ENCODE measurements at places on chromosomes 6 and 20.

- DNase-seq, result no peak
Observed at GRCh38 chr6:108959972-108960582, 111.9 kb downstream of the ARMC2 start.

DNA sequence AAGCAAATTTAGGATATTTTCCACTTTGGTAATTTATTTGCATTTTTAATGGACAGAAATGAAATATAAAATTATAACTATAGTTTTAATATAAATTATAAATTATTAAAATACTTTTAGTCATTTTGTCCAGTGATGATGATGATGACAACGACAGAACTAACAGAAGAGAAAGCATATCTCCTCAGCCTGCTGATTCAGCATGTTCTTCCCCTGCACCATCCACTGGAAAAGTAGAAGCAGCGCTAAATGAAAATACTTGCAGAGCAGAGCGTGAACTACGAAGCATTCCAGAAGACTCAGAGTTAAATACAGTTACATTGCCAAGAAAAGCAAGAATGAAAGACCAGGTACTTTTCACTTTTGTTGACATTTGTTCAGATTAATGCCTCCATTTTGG lies 64.9 kb downstream of the SENP6 start:
- no peak for DNase-seq

GRCh38 chr6:75673884-75674283 lies 72.2 kb downstream of the SENP6 start:
- DNase-seq, result no peak

- peak; percentile 79 for DNase-seq
Observed at GRCh38 chr6:67916399-67916798, 718.7 kb upstream of the ADGRB3 start.

DNA sequence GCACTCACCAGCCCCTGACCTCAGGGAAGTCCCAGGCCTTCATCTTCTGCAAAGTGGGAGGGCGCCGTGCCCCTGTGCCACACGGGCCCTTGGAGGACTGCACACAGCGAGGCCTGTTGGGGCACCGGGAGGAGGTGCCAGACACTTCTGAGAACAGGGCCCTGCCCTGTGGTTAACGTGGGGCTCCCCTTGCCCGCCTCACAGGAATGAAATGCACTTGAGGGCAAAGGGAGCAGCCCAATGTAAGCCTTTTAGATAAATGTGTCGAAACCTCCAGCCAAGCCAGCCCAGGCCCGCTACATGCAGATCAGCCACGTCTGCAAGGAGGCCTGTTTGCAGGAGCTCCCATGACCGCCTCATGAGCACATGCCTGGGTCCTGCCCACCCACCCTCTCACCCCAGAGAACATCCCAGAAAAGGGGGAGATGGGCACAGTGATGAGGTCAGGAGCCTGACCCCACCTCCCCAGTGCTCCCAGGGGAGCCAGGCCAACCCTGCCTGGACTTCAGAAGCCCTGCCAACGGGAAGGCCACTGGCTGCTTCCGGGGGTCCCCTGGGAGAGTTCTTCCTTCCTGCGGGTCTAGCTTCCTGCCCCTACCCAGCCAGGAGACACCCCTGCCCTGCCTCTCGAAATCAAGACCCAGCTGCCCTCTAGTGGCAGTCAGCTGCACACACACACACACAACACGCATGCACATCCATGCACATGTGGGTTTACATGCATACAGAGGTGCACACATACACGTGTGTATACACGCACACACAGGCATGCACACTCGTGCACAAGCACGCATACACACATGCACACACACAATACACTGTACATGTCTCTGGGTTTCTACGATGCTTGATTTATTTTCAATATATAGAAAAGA lies 178.7 kb downstream of the TAF4 start:
- peak; percentile 70 for DNase-seq

DNA sequence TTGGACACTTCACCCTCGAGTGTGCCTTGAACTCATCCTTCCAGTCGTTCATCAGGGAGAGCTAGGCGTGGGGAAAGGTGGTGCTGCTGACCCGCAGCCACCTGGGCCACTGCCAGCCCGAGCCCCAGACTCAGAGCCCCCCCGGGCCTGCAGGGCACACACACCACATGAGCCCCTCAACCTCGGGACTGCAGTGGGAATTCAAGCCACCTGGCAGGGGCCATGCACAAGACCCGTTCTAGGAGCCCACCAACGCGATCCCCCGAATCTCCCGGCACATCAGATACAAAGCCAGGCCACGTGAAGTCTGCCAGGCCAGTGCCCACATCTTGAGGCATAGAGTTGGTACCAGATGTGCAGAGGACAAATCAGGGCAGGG lies 2.8 kb downstream of the ZNF512B start:
- DNase-seq, result no peak

- peak; percentile 55 for DNase-seq
Observed at GRCh38 chr6:140602431-140603248, 1228.2 kb upstream of the CITED2 start.

- no peak for DNase-seq
Observed at GRCh38 chr6:126235363-126235762, 104.6 kb upstream of the CENPW start.

- DNase-seq, result no peak
Observed at GRCh38 chr20:37880726-37881591, 22.0 kb upstream of the VSTM2L start.

DNA sequence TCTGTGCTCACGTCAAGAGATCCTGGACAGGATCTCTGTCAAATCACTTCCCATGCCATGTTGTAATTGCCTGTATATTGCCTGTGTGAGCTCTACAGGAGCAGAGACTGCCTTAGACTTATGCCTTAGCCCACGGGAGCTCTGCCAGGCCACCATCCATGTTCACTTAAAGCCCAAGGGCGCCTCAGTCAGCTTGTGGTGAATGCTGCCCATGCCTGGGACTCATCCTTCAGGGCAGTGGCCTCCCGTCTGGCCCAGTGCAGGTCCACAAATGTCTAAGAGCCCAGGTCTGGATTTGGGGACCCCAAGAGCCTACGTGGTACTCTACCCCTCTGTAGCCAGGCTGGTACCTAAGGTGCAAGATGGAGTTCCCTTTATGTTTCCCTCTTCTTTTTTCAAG lies 22.4 kb upstream of the BPIFA2 start:
- DNase-seq, result no peak

GRCh38 chr20:62555642-62556420 lies 80.0 kb upstream of the GATA5 start:
- DNase-seq, result no peak

DNA sequence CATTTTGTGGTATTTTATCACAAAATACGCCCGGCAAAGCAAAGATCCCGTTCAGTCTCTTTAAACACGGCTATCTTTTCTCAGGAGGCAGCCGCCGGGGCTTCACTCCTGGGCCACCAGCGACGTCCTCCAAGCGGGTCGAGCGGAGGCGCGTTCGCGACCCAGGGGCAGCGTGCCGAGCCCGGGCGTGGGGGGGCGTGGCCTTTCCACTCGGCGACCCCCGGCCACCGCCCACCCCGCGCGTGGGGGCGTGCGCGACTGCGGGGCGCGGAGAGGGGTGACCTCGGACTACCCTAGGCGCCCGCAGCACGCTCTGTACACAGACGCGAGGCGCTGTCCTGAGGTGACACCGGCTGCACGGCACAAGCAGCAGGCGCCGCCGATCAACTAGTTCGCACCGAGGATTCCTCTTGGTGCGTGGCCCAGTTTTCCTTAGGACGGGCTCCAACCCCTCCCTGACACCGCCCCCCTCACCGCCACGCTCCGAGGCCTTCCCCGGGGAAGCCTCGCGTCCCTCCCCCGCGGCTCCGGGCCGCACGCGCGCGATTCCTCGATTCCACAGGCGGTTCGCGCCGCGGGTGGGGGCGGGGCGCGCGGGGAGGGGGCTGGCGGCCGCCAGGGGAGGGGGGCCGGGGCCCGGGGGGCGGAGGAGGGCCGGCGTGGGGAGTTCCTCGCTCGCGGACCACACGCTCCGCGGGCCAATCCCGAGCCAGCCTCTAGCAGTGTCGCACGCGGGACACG lies 1.1 kb upstream of the JARID2 start:
- peak; percentile 82 for DNase-seq

DNA sequence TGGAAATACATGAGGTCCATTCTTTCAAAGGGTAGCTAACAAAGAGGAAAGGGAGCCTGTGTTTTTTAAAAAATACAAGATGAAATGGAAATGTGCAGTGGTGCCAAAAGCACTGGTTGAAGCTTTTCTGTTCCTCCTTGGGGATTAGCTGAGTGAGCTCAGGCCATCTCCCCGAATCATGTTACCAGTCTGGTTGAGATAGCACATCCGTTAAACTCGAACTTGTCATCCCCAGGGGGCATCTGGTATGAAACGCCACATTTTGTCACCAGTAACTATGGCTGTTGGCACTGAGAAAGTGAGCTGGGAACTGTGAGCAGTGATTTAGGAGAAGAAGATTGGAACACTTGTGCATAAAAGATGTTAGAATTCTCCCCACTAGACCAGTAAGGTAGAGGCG lies 196.2 kb downstream of the SAMD5 start:
- DNase-seq, result no peak

DNA sequence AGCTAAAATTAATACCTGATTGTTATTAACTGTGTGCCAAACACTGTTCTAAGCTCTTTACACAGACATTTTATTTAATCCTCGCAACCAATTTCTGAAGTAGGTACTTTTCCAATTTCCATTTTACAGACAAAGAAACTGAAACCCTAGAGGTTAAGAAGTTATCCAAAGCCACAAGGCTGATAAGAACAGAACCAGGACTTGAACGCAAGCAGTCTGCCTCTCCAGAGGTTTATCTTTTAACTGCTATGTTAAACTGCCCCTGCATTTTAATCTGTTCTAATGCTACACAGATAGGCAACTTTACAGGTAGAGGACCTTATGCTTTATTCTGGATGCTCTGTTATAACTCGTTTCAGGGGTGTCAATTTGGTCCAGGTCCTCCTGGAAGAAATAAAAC lies 118.2 kb downstream of the SLC16A10 start:
- no peak for DNase-seq

GRCh38 chr6:37442416-37443215 lies 9.6 kb downstream of the CMTR1 start:
- DNase-seq, result no peak

GRCh38 chr20:11921321-11921720 lies 3.6 kb downstream of the BTBD3 start:
- no peak for DNase-seq

GRCh38 chr20:46897328-46897880 lies 2.8 kb downstream of the EYA2 start:
- DNase-seq, result no peak

GRCh38 chr6:170186006-170186935 lies 104.6 kb downstream of the DLL1 start:
- DNase-seq, result no peak

- no peak for DNase-seq
Observed at GRCh38 chr6:84019842-84020211, 13.7 kb upstream of the MRAP2 start.

DNA sequence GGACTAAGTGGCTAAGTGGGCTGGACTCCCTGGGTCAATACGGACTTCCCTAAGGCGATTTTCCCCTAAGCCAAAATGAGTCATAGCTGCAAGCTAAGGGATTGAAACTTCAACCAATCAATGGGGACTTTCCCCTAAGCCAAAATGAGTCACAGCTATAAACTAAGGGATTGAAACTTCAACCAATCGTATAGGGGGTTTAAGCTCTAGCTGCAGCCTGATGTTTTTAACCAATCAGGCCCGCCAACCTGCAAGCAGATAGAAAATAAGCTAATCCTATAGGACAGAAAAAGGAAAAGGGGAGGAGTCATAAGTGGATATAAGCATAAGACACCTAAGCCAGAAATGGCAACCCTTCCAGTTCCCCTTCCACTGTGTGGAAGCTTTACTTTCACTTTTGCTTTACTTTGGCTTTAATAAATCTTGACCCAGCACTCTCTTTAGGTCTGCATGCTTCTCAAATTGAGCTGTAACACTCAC lies 655.0 kb upstream of the HS3ST5 start:
- no peak for DNase-seq

DNA sequence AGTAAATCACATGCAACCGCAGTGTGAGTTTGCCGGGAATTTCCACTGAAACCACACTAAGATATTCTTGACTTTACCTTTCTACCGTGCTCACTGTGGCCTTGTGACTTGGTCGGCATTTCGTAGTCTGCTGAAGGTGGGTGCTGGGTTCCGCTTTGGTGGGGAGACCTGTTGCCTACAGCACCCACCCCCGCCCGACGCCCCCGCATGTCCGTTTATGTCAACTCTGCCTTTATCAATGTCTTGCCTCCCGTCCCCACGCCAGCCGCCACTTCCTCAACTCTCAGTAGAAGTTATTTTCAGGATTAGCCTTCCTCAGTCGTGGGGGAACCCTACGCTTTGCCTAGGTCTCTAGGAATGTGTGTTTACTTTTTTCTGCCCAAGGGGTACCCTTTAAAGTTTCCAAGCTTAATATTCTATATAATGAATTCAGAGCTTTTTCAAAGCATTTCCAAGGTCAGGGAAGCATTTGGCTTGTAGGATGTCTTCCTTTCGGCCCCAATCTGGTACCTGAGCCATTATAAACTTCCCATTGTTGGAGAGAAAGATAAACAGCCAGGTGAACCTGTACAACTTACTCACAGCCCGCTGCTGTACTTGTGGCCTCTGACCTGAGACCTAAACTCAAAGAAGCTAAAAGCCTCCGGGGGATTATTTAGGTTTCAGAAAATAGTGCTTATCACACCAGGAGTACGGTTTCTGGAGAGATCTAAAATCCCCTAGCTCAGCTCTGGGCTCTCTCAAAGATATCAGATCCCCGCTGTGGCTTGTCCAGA lies 54.2 kb downstream of the TBC1D7 start:
- DNase-seq, result no peak

GRCh38 chr6:106066989-106067388 lies 19.1 kb upstream of the PRDM1 start:
- DNase-seq, result no peak

DNA sequence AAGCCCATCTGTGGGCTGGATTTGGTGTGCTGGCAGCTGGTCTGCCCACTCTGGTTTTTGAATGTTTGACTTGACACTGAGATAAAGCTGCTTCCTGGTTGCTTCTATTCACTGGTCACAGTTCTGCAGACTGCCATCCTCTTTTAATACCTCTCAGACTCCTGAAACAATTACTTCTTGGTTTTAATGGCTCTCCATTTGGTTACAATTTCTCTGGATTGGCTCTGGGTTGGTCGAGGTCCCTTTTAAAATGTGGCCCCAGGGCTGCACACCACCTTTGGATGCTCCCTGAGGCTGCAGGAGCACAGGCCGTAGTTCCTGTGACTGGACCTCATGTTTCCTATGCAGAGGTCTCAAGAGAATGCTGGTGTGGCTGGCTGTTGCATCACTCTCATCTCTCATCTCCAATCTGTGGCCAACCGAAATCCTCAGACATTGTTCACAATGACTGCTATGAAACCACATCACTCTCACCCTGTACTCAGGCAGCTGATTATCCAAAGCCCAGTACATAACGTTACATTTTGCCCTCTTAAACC lies 98.5 kb downstream of the INSM1 start:
- peak; percentile 78 for DNase-seq

GRCh38 chr20:63478346-63479302 lies 6.2 kb upstream of the KCNQ2 start:
- no peak for DNase-seq

DNA sequence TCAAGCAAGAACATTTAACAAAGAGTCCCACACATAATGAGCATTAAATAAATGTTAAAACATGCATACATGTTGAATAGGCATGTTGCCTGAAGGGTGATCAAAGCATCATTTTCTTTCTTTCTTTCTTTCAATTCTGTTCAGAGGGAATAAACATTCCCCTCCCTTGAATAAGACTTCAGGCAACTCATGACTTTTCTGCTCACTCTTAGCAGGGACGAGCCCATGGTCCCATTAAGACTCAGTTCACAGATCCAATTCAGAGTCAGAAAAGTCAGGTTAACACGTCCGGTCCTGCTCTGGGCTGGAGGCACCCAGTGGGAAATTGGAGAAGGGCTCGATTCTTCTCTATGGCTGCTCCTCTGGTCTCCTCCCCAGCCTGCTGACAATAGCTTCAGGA lies 181.7 kb downstream of the ZNF217 start:
- DNase-seq, result no peak

- DNase-seq, result peak; percentile 65
Observed at GRCh38 chr6:140050101-140050995, 675.9 kb upstream of the CITED2 start.
